CD4-positive, alpha-beta T cell treated with Interleukin-21 for 1 hour (primary cell): ENCODE measurements at places on chromosomes 16 and 17.

GRCh38 chr16:66188917-66189725 is 177.4 kb upstream of the CDH5 start:
- DNase-seq = no peak

DNA sequence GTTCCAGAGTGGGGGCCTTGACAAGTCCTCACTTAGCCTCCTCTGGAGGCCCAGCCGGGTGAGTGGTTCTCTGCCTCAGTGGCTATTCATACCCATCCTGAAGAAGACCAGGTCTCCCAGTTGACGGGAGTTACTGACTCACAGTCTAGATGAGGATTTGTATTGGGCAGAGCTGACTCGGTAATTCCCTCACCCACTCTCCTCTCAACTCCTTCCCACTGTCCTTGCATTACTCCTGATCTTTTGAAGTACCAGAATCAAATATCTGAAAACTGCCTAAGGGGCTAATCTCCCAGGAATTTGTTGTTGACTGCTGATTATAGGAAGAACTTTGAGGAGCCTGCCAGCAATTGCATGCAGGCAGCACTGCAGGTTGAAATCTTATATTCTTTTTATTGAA is 14.2 kb downstream of the SAP30BP start:
- DNase-seq = no peak

DNA sequence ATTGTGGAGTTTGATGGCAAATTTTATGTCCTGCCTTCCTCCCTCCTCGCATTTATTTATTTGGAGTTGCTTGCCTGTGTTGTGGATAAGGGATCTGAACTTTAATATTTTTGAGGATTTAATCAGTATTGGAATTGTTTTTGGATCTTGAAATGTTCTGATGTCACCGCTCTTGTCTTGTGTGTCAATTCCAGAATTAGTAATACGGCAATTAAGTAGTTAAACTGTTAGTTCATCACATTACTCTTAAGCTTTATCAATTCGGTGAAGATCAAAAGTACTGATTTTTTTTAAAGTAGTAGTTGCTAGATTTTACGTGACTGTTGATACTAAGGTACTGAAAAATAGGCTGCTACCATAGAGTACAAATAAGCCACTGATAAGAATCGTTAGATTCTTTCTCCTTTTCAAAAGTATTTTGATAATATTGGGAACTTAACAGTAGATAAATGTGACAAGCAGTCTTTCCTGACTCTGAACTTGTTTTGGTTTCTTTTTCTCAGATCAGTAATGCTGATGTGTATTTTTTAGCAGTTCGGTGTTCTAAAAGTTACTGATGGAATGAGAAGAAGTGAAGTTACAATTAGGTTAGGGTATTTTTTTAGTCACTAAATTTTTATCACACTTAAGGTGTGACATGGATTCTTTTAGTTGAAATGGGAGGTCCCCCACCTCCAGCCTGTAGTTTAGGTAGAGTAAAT is 2.0 kb downstream of the RBBP6 start:
- DNase-seq = peak; percentile 32

- no peak for DNase-seq
Measured at GRCh38 chr16:49660626-49661025, 195.3 kb downstream of the ZNF423 start.

DNA sequence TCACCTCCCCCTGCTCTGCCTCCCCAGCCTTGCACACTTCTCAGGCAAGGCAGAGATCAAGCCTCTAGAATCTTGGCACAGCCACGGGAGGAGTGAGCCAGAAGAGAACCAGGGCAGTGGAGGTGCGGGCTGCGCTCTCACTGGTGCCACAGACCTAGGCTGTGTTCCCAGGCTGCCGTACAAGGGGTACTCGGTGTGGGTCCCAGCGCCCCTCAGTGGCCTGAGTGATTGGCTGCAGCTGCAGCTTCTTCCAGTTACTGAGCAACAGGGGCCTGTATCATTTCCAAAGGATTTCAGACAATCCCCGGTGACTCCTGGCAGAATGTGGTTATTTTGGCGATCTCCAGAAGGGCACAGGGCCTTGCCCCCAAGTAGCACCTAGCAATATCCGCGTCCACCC is 1852.1 kb downstream of the TP53TG3F start:
- no peak for DNase-seq

DNA sequence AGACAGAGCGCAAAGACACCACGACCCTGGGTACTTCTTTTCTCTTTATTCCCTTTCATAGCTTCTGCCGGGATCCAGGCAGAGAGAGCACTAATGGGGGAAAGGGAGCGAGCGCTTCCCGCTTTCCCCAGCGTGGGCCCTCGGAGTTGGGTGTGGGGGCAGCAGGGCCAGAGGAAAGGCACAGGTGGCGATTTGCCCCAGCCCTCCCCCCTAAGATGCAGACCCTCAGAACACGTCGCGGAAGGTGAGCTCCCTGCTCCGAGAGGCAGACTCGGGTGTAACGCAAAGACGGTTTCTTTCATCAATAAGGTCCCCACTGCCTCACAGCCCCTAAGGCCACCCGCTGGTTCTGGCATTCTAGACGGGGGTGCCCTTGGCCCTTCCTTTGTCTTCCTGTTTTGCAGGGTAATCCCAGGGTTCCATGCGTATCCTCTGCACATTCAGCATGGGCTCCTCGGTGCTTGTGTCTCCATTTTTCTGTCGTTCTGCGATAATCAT is 570 bp upstream of the NME3 start:
- DNase-seq = no peak

DNA sequence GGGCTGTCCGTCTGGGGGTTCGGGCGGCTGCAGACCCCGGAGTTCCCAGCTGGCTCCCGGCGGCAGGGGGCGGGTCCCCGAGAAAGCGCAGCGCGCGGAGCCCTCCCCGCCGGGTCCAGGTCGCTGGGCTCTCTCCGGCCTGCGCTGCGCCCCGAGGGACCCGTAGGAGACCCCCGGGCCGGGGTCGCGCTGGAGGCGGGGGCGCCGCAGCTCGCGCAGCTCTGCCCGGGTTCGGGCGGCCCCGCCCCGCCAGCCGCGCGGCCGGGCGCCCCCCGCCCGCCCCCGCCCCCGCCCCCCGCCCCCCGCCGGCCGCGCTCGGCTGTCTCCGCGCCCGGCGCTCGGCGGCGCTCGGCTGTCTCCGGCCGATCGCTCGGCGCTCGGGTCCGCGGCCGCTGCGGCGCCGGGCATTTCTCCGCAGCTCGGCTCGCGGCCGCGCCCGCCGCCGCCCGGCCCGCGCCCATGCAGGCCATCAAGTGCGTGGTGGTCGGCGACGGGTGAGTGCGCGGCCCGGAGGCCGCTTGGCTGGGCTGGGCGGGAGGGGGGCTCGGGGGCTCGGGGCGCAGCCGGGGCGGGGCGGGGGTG is at the start of gene RAC3:
Gene RAC3, plus strand, starts transcription at position 376 of the 582 bp plus-strand sequence. Its CDS starts 84 bp downstream, at position 460.
- no peak for DNase-seq

DNA sequence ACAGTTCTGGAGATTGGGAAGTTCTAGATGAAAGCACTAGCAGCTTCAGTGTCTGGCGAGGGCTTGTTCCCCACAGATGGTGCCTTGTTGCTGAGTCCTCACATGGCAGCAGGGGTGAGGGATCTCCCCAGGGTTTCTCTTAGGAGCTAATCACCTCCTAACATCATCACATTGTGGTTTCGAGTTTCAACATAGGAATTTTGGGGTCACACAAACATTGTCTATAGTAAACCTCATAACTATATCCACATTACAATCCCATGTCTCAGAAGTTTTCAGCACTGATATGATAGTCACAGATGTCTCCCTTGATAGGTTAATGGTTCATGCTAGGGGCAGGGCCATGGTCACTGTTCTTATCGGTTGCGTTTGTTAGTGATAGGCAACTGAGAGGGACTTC is 13.8 kb downstream of the CLUAP1 start:
- no peak for DNase-seq

- peak; percentile 29 for DNase-seq
Measured at GRCh38 chr16:30533748-30534367, 800 bp downstream of the ZNF747 start.

DNA sequence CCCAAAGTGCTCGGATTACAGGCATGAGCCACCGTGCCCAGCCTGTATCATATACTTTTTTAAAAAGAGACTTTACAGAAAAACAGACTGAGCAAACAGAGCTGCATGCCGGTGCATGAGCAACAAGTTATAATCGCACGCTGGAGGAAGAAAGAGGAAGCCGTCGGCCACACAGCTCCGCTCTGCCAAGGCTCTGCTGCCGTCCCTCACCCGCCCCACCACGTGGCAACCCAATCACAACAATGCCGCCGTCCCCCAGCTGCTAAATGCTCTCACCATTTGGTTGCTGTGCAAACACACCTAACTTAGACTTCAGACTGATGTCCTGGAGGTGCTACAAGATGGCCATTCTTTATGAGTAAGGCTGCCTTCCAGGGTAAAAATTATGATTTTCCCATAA is 83.5 kb downstream of the ADCY9 start:
- peak; percentile 20 for DNase-seq

DNA sequence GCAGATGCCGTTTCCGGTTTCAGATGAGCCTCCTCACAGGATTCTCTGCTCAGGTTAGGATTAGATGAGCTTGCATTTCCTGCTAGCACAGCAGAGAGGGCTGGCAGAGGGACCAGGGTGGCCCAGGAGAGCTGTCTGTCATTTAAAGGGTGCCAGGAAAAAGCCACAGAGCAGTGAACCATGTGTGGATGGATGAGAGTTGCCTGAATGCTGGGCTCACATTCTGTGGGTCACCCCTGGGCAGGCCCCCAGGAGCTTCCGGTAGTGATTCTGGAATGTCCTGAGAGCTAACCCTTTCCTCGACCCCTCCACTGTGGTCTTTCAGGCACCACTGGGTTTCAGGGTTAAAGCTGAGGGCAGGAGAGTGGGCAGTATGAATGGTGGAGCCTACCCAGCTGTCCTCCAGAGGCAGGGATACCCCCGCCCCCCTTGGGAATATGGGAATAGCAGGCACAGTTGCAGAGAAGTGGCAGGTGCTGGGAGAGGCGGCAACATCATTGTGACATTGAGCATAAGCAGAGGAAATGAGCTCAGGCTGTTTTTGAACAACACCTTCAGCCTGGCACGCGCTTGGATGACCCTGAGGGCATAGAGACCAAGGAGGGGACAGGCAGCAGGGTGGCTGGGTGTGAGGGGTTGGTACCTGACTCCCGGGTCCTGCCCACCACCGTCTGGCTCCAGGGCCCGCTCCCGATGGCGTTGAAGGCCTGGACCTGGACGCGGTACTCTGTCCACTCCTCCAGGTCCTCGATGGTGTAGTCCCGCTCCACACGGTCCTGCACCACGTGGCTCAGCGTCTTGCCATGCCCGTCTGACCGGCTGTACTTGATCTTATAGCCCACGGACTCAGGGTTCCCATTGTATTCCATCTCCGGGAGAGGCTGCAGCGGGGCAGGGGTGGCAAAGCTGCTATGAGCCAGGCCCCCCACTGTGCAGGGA is 83.0 kb upstream of the CDC42EP4 start:
- DNase-seq = no peak

- DNase-seq = no peak
Measured at GRCh38 chr17:78159575-78160158, 8.7 kb upstream of the SYNGR2 start.

GRCh38 chr17:6755731-6756184 is at the start of gene XAF1:
Gene XAF1, plus strand, starts transcription at chr17:6756046. Its CDS starts 33 bp downstream, at chr17:6756079.
- peak; percentile 68 for DNase-seq

GRCh38 chr17:733743-734142 is 1.3 kb downstream of the TLCD3A start:
- no peak for DNase-seq

DNA sequence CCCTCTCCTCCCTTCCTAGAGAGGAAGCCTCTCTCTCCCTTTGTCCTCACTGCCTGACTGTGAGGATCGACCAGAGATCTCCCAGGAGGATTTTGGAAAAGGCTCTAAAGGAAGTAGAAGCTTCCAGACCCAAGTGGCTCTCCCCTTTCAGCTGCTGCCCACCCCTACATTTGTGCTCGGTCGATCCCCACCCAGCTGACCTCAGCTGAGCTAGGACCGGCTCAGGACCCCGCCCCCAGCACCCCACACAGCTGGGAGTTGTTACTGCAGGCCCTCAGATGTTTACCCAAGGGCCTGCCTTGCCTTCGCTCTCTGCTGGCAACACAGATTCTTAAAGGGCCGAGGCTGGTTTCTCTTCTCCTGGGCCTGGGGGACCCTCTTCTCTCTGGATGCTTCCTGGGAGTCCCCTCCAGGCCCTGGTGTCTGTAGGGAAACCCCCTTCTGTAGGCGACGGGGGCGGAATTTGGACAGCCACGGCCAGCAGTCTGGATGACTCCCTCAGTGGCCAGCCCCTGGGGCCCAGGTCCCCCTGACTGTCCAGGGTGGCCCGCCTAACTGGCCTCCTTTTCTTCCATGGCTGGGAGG is 26.9 kb upstream of the TIMP2 start:
- no peak for DNase-seq

- peak; percentile 58 for DNase-seq
Measured at GRCh38 chr17:76492989-76493501, 8.2 kb downstream of the RHBDF2 start.

DNA sequence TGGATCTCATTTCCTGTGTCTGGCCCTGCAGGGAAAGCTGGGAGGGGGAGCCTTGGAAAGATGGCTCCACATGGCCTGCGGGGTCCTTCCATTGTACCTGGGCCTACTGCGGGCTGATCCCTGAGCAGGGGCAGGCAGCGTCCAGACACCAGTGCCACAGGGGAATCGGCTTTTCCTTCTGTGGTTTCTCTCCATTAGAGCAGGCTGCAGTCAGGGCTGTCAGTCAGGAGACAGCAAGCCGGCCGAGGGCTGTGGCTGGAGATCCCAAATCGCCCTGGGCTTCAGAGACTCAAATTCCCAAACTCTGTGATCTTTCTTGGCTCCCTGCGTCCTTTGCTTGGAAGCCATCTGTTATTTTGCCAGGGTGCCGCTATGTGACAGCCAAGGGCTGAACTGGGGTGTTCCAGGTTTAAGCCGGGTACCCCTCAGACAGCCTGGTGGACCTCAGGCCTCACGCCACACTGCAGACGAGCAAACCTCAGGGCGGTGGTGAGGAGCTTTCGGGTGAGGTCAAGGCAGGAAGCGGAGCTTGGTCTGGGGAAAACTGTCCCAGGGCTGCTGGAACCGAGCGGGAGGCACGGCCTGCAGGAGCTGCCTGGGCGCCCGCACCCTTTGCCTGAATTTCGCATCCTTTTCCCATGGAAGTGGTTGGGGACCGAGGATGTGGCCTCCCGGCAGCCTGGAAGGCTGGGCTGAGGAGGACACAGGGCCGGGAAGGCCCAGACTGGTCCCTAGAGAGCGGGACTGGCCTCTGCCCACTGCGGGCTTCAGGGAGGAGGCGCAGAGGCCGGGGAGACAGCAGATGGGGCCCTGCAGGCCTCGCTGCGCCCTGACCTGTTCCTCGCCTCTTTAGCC is 1.5 kb upstream of the CPNE7 start:
- DNase-seq = no peak

- DNase-seq = no peak
Measured at GRCh38 chr17:43351691-43352090, 47.1 kb upstream of the ARL4D start.
